Stimulated activated CD8-positive, alpha-beta memory T cell treated with anti-CD3 and anti-CD28 coated beads, Interleukin-7, amount 100 ng/mL, for 24 hours (primary cell): ENCODE measurements at places on chromosomes 4 and X.

DNA sequence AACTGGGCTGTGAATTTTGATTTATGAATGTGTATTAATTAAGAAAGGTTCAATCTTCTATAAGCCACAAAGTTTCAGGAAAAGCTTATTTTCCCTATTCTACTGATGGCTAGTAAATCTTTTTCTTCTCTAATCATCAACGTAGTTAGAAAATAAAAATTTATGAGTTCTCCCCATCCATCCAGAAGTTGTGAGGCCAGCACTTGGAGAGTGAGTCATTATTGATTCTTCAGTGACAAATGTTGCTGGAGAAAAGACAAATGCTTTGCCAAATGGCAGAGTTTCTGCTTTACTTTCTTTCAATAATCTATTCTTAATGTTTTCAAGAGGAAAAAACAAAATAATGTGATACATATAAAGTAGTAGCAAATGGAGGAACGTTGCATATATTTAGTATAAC lies 11.3 kb upstream of the GRXCR1 start:
- DNase-seq: no peak

DNA sequence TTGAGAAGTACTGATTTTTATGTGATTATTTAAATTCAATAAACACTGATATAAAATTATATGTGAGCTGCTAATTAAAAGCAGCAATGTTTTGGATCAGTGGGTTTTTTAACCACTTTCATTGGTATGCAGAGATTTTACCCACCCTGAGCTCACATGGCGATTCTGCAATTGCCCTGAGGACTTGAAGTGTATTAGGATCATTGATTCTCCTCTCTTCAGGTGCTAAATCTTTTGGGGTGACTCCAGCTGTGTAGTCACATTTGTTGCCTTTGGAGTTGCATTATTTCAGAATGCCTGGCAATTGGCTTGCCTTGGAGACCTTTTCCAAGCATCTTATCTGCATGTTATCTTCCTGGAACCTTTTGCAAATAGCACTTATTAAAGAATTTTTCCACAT lies 51.3 kb downstream of the UGT8 start:
- DNase-seq: no peak

- DNase-seq: no peak
These were observed 48.3 kb upstream of the SLC4A4 start for GRCh38 chr4:71290476-71290875.

- no peak for DNase-seq
These were observed 67.5 kb downstream of the PPEF2 start for GRCh38 chr4:75834772-75835154.
